Pulmonary artery endothelial cell (primary cell): ENCODE measurements at places on chromosomes 2 and 18. TPM values are rescaled to one million over a fixed set of nuclear protein-coding genes. Genes with fewer than 3 reads are reported as not detected.

CYP26B1 gene
- total RNA-seq: 0.13 and 0.78 TPM in 2 replicates

SDC1 gene
- total RNA-seq: 2.3 and 18.3 TPM in 2 replicates

GAL3ST2 gene
- total RNA-seq: not detected in 2 replicates

CD8A gene
- total RNA-seq: not detected in 2 replicates

TXNL1 gene
- 46.0 and 59.1 TPM in 2 replicates for total RNA-seq

EGR4 gene
- total RNA-seq: not detected in 2 replicates

SEMA4C gene
- total RNA-seq: 17.2 and 19.4 TPM in 2 replicates

TTN gene
- 0.95 and 2.7 TPM in 2 replicates for total RNA-seq

ZNF385B gene
- total RNA-seq: not detected in 2 replicates

PFN4 gene
- 0.14 and 0.59 TPM in 2 replicates for total RNA-seq

TDRD15 gene
- not detected in 2 replicates for total RNA-seq

RAMP1 gene
- not detected in 2 replicates for total RNA-seq

HOXD10 gene
- total RNA-seq: not detected in 2 replicates

TOGARAM2 gene
- 0.14 TPM in 1 of 2 replicates, not detected in the other for total RNA-seq
